ENCODE measurements at places on chromosomes 12 and 14. TPM values are rescaled to one million over a fixed set of nuclear protein-coding genes. Genes with fewer than 3 reads are reported as not detected.

- no peak for DNase-seq
These were observed 35.2 kb downstream of the CRY1 start for GRCh38 chr12:107058190-107058589.

GRCh38 chr12:108730365-108731104, 783 bp downstream of the CORO1C start:
- DNase-seq, result no peak

Gene ESR2
- polyA plus RNA-seq, result 0.74 TPM

DNA sequence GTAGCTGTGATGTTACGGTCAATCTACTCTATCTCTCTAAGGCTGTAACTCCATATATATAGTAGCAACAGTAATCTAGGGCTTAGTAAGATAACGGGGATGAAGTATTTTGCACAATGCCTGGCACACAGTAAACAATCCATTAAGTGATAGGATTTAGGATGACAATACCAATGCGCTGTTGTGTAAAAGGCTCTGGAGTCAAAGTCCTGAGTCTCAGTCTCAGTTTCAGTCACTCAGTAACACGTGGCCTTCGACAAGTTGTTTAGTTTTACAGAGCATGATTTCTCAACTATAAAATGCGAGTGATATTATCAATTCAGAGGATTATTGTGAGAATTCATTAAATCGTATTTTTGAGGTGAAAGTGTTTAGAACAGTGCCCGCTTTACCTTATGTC, 162.4 kb downstream of the GARIN6 start:
- no peak for DNase-seq

DNA sequence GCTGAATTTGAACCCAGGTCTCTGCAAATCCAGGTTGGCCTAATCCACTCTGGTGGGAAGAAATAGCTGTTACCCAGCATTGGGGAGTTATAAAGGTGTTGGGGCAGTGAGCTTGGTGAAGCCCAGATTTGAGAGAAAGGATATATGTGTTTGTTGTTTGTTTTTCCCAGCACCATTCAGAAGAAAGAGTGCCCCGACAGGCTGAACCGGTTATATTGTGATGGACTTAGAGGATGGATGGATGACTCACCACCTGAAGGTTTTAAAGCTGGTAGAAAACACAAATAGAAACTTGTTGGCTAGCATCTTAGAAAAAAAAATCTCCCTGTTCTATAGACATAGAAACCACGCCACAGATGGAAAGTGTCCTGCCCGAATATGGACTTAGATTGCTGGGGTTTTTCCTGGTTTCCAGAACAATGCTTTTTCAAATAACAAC, 404.6 kb downstream of the MED13L start:
- no peak for DNase-seq

Gene TEX52
- polyA plus RNA-seq, result 0.44 TPM

- no peak for DNase-seq
These were observed 75.6 kb downstream of the ARL6IP4 start for GRCh38 chr12:123056053-123056452.

GRCh38 chr14:76786601-76787000, 25.3 kb downstream of the VASH1 start:
- no peak for DNase-seq

GRCh38 chr14:40204441-40205175, 772.4 kb upstream of the FBXO33 start:
- DNase-seq, result no peak

DNA sequence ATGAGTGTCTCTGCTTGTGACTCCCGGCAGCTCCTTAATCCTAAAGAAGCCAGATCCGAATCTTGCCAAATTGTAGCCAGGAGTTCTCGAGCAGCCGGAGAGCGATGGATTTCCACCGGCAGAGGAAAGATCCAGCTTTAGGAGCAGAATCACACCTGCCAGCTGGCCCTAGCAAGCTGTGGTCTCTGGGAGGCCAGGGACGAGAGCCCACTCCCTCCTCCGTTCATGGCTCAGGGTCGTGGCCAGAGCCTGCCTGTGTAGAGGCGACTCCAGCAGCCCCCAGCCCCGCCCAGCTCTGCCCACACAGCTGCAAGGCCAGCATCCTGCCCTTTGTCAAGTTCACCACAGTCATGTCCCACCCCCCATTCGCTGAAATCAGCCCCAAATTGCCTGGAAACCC, 121.0 kb downstream of the SCARB1 start:
- no peak for DNase-seq

DNA sequence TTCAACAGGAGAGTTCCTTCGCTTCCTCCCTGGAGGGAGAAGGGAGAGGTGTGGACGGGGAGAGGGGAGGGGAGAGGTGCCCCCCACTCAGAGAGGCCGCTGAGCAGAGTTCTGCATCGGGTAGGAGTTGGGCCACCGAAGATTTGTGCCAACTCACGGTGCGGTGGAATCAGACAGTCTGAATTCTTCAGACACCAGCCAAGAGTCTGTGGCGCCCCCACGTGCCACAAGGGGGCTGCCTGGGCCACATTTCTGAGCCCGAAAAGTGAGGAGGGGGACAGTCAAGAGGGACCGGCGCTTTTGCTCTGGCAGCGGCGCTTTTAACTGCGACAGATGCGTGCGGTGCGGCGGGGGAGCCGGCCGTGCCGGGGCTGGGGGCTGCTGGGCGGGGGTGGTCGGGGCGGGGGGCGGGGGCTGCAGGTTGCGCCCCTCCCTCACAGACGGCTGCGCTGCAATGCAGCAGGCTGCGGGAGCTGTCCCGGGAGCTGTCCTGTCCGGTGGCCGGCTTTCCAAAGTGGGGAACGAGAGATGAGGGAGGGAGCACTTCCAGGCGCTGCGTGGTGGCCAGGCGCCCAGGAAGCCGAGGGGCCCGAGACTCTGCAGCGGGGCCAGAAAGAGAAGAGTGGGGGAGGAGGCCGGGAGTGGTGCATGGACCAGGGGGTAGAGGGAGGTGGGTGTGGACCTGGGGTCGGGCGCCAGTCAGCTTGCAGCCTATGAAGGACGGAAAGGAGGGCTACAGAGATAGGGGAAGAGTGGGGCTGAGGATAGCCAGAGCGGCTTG, 975 bp upstream of the RTL1 start:
- DNase-seq, result no peak

DNA sequence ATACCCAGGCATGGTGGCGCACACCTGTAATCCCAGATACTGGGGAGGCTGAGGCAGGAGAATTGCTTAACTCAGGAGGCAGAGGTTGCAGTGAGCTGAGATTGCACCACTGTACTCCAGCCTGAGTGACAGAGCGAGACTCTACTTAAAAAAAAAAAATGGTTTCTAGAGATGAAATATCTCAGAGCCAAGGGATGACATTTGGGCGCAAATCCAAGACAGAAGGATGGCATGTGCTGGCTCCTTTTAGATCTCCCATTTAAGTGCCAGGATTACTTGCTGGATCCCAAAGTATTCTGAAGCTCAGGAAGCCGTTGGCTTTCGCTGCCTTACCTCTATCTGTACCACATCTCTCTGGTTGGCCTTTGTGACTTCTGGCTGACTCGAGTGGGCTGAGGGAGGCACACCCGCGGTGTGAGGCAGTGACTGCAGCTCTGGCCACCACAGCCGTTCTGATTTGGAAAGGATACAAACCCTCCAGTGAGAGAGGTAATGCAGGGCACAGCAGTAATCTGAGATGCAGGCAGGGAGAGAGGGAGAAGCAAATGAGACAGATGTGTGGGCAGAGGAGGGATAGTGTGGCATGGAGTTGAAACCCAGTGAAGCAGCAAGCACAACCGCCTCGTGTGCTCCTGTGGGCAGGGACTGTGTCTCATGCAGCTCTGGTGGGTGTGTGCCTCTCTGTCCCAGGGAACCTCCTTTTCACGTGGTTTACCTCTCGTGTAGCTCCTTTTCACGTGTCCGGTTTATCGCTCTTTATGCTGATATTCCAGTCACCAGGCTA, 4.9 kb downstream of the B4GALNT3 start:
- DNase-seq, result peak; percentile 31

GRCh38 chr14:90273532-90273931, 17.2 kb downstream of the PSMC1 start:
- no peak for DNase-seq

GRCh38 chr14:56211084-56211483, 92.9 kb downstream of the PELI2 start:
- DNase-seq, result no peak

DNA sequence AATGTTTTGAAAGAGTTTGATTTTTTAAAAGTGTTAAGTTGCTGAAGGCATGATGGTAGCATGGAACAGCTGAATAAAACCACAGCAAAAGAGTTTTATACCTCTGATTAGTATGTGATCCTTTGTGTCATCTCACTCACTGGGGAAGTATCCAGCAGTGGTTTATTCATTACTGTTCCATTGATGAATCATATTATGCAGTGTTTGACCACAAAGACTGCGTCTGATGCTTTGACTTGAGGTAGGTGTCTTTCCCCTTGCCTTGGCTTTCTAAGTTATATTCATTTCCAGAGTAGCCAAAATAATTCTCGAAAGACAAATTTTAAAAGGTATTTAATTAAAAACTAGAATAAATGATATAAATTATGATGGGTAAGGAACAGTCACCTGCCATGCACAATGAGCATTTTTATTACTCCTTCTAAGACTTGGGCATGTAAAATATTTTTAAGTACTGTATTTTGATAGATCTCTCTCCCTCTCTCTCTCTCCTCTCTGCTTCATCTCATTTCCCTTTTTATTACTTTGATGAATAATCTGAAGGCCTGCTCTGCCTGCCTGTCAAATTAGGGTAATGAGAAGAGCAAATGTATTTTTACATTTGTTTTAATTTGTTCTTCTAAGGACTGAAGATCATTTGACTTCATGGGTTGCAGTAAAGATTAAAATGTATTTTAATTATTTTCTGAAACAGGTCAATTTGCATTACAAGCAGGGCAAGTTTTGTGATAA, 164.9 kb downstream of the NAV3 start:
- no peak for DNase-seq

- no peak for DNase-seq
These were observed 4.5 kb downstream of the ZBTB1 start for GRCh38 chr14:64509036-64509435.

- DNase-seq, result no peak
These were observed 73.9 kb upstream of the EGLN3 start for GRCh38 chr14:34024768-34025144.

DNA sequence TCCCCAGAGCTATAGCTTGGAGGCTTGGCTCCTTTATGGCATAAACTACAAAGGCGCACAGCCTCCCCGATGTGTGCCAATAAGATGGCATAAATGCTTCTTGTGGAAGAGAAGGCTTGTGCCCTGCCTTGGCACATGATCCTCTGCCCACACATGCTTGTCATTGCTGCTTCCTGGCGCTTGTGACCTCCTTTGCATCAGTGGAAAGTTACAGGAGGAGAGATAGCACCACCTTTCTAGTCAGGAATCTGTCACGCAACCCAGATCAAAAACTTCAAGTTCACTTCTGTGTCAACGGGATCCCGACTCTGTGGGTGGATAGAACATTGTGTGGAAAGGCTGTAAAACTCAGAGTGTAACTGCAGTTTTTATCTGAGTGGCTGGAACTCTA, 183.8 kb upstream of the HIF1A start:
- no peak for DNase-seq

GRCh38 chr12:131701705-131702572, 9.0 kb upstream of the SFSWAP start:
- DNase-seq, result no peak

Gene KCNH5
- 0.15 TPM for polyA plus RNA-seq

DNA sequence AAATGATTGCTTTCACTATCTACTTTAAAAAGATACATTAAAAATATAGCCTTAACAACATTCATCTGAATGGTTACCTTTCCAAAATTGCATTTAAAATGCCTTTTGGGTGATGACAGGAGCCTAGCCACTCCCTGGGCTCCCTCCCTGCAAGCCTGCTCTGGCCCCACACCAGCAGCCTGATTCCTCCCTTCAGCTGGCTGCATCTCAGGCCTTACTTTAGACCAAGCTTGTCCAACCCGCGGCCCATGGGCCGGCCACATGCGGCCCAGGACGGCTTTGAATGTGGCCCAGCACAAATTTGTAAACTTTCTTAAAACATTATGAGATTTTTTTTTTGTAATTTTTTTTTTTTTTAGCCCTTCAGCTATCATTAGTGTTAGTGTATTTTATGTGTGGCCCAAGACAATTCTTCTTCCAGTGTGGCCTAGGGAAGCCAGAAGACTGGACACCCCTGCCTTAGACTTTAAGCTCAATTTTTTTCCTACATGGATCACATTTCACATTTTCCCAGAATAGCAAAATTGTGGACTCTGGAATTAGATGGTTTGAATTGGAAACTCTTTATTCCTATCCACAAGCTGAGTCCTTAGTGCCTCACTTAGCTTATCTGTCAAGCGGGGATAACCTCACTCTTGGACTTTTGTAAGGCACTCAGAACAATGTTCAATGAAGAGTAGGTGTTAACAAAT, 124.4 kb downstream of the MYRFL start:
- no peak for DNase-seq

DNA sequence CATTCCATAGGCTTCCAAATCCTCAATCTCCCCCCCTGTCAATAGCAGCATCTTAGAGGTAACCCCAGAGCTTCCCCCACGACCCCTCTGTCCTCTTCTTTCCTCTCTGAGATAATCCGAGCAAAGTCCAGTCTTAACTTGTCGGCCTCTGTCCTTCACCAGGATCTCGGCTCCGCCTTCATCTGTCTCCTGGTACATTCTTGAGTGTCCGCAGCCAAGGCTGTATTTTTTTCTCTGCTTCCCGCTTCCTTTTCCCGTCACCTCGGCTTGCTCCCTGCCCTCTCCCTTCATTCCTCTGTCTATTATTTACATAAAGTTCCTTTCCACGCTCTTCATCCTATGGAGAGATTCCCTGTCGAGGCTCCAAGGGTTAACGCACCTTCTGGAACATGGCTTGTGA, 153.9 kb upstream of the GSC start:
- no peak for DNase-seq

GRCh38 chr14:68401317-68401716, 391.6 kb downstream of the ZFP36L1 start:
- DNase-seq, result no peak

- DNase-seq, result peak; percentile 57
These were observed 34.2 kb upstream of the KICS2 start for GRCh38 chr12:64256166-64256800.

GRCh38 chr12:100515968-100516367, 42.3 kb downstream of the NR1H4 start:
- DNase-seq, result no peak

Gene KCNC2
- 0.40 TPM for polyA plus RNA-seq

DNA sequence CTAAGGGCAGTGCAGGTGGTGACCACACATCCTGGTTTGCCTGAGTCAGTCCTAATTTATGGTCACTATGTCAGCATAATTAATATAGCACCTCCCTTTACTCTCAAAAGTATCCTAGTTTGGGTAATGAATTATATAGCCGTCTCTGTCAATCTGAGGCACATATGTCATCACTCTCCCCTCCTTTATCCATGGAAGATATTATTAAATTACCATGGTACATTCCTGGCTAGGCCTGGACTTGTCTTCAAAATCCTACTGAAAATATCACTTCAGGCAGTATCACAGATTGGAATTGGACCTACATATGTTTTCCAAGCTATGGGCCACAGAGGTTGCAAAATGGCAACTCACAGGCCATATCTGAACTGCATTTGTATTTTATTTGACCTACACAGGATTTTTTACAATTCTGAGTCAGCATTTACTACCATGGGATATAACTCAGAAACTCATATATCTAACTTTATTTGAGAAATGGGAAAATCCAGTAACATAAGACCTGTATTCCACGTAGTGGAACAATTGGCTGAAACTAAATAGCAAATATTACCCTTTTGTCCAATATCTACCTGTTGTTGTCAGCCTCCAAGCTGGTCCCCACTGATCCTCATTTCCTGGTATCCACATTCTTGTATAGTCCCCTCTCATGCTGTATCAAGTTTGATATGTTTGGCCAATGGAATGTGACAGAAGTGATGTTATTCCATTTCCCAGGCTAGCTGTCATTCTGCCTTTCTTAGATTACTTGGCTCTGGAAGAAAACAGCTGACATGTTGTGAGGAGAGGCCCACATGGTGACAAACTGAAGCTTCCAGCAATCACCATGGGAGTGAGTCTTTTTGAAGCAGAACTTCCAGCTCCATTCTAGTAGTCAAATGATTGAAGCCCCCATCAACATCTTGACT, 102.5 kb upstream of the MDM1 start:
- no peak for DNase-seq

Gene SMARCD1
- polyA plus RNA-seq, result 168 TPM

Measured in right renal cortex interstitium (tissue), 3 donors.